ENCODE measurements at places on chromosomes 7 and 10.

- no peak for DNase-seq
These were observed 165.2 kb downstream of the HERPUD2 start for GRCh38 chr7:35529713-35530112.

DNA sequence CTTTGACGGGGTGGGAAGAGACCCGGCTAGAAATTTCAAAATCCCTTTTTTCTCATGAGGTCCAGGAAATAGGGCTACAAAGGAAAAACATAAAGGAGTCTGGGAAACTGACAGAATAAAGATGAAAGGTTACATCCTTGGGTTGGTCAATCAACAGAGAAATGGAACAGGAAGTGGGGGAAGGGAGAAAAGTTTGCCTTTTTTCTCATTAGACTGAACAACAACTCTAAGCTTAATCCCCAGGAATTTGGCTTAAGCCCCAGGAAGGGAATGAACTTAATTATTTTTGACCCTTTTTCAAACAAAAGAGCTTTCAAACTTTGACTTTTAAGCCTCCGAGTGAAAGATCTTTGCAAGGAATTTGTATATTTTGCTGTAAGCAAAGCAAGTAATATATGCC lies 32.7 kb downstream of the LGI1 start:
- no peak for DNase-seq

DNA sequence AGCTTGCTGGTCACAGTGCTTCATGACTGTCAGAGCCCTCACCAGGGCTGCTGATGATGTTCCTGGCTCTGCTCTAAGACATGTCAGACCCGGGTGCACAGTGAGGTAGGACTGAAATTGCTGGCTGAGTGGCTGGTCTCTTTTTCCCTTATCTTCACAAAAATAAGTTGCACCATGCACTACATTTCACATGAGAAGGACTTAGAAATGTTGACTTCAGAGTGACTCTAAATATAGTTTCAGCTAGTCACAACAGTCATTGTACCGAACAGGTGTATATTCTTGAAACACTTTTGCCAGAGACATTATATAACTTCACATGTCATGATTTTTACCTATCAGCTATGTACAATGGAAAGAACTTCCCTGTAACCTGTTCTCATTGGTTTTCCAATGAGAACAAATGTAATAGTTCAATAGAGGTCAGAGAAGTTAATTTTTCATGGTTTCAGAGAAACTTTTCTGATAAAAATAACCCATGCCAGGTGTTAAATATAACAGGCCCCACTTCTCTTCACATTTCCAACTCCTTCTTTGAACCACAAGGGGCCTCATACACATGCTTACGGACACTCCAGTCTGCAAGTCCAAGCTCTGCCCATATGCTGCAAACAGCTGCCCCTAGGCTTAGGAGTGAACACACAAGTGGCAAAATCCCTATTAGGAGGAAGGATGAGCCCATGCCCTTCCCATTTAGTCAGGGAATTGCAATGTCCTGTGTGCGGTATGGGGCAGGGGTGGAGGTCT lies 115.6 kb downstream of the CDK6 start:
- no peak for DNase-seq

GRCh38 chr10:3192856-3193635 lies 20.5 kb upstream of the PITRM1 start:
- DNase-seq: peak; percentile 48

- no peak for DNase-seq
These were observed 135.6 kb upstream of the LYZL2 start for GRCh38 chr10:30765022-30765615.

- DNase-seq: no peak
These were observed 170.3 kb downstream of the NEURL1 start for GRCh38 chr10:103663802-103664201.

DNA sequence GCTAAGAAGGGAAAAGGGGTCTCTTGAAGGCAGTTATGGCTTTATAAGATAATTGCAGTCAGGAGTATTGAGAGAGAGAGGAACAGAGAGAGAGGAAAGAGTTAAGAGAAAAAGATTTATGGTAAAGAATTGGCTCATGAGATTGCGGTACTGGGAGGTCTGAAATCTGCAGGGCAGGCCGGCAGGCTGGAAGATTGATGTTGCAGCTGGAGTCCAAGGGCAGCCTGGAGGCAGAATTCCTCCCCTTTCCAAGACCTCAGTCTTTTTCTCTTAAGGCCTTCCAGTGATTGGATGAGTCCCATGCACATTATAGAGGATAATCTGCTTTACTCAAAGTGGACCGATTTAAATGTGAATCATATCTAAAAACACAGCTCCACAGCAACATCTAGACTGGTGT lies 68.4 kb downstream of the HACD1 start:
- no peak for DNase-seq

GRCh38 chr10:92799568-92799967 lies 48.8 kb upstream of the EXOC6 start:
- DNase-seq: no peak

DNA sequence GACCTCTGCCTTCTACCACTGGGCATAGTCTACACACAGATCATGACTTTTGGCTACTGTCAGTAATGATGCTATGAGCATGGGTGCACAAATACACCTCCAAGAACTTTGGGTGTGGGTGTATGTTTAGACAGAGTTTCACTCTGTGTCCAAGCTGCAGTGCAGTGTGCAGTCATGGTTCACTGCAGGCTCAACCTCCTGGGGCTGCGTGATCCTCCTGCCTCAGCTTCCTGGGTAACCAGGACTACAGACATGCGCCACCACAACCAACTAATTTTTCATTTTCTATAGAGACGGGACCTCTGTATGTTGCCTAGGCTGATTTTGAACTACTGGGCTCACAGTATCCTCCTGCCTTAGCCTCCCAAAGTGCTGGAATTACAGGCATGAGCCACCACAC lies 194.4 kb downstream of the NSUN6 start:
- no peak for DNase-seq

GRCh38 chr7:100456562-100456961 lies 7.5 kb downstream of the SPACDR start:
- DNase-seq: no peak

DNA sequence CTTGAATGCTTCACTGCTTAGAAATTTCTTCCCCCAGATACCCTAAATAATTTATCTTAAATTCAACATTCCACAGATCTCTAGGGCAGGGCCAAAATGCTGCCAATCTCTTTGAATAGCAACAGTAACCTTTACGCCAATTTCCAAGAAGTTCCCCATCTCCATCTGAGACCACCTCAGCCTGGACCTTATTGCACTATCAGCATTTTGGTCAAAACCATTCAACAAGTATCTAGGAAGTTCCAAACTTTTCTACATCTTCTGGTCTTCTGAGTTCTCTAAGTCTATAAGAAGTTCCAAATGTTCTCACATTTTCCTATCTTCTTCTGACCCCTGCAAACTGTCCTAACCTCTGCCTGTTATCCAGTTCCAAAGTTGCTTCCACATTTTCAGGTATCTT lies 1306.9 kb upstream of the SORCS1 start:
- DNase-seq: no peak

GRCh38 chr7:103031781-103032180 lies 42.8 kb downstream of the FBXL13 start:
- no peak for DNase-seq

- no peak for DNase-seq
These were observed 1.0 kb upstream of the LYZL2 start for GRCh38 chr10:30630571-30630970.

- DNase-seq: no peak
These were observed 223.3 kb downstream of the MLLT10 start for GRCh38 chr10:21757185-21757901.

- no peak for DNase-seq
These were observed 52.3 kb downstream of the HECW1 start for GRCh38 chr7:43164757-43165156.

DNA sequence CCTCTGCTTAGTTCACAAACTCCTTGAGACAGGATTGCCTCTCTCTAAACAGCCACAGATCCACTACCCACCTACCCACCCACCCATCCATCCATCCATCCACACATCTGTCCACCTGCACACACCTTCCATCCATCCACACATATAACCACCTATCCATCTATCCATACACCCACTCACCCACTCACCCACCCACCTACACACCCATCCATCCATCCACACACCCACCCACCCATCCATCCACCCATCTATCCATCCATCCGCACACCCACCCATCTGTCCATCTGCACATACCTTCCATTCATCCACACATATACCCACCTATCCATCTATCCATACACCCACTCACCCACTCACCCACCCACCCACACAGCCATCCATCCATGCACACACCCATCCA lies 9.7 kb downstream of the TECPR1 start:
- DNase-seq: no peak

- DNase-seq: no peak
These were observed 65.8 kb downstream of the NT5C2 start for GRCh38 chr10:103127241-103127640.

DNA sequence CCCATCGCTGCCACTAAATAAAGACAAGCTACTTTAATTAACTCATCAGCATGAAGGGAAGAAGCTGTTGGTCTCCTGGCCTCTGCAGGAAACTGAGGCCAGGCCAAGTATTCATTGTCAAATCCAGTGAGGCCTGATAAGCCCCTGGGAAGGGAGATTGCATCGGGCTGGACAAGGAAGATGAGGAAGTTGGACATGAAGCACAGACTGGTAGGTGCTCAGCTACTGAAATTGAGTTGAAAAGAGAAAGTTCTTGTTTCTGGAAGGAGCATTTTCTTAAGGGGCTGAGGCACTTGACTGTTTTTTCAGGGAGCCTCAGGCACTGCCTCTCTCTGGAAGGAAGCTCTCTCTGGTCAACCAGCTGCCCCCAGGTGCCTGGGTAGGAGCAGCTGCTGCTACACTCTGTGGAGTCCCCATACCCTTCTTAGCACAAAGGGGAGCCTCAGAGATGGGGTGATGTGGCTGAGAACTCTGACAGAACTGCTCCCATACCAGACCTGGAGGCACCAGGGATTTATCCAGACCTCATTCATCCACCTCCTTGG lies 90.3 kb upstream of the IKZF1 start:
- no peak for DNase-seq

- DNase-seq: no peak
These were observed 192.1 kb upstream of the MKI67 start for GRCh38 chr10:128318366-128318765.

GRCh38 chr10:61635932-61636331 lies 26.8 kb upstream of the CABCOCO1 start:
- DNase-seq: no peak

GRCh38 chr7:54166419-54166818 lies 375.8 kb upstream of the VSTM2A start:
- DNase-seq: no peak

- DNase-seq: no peak
These were observed 17.2 kb downstream of the SGPL1 start for GRCh38 chr10:70832852-70833528.

- DNase-seq: no peak
These were observed 58.9 kb downstream of the KCNMA1 start for GRCh38 chr10:77578583-77579227.
